NCI-H526 treated with DMSO at 0.1 percent for 48 hours (cell line): ENCODE measurements at places on chromosomes 2 and 18.
A peak's percentile ranks its signal among the peaks of the same experiment; 100 is the strongest.

- DNase-seq, result no peak
Observed at GRCh38 chr2:134818321-134818720, 20.1 kb upstream of the ACMSD start.

GRCh38 chr2:207395535-207396251 lies 134.1 kb upstream of the CREB1 start:
- no peak for DNase-seq

GRCh38 chr18:48335829-48336228 lies 73.4 kb downstream of the ZBTB7C start:
- DNase-seq, result no peak

GRCh38 chr18:24465486-24465885 lies 5.0 kb downstream of the HRH4 start:
- DNase-seq, result no peak

DNA sequence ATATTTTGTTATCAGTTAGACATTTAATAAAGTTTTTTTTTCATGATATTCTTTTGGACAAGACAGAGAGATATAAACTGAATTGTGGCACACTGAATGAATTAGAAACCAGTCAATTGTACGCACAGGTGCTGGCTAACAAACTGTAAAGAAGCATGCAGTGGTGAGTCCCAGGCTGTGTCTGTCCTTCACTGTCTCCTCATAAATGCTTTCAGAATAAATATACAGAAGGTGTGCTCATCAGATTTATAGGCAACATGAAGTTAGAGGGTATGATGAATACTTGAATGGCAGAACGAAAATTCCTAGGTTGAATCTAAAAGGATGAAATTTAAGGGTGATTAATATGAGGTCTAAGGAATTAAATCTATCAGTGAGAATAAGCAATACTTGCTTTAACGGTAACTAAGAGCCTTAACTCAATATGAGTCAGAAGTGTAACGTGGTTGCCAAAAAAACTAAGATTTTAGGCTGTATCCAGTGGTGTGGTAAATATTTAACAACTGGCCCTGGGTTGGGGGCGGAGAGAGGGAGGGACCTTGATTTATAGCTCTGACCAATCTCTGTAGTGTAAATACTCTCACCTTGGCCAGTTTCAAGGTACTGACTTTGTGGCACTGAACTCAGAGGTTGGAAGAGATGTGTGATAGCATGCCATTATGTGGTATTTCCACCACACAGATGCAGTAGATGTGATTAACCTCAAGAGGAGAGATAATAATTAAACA lies 41.9 kb upstream of the AAK1 start:
- no peak for DNase-seq

DNA sequence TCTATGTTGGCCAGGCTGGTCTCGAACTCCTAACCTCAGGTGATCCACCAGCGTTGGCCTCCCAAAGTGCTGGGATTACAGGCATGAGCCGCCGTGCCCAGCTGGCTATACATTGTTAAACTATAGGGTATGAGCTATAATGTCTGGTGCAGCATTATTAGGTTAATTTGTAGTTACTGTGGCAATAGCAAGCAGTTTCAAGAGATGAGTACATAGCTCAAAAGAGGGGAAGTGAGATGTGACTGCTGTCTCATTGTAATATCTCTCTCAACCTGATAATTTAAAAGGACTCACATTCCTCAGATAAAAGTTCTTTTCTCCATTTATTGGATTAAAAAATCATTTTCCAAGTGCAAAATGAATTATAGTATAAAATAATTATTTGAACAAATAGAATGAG lies 116.4 kb downstream of the INO80D start:
- DNase-seq, result no peak

DNA sequence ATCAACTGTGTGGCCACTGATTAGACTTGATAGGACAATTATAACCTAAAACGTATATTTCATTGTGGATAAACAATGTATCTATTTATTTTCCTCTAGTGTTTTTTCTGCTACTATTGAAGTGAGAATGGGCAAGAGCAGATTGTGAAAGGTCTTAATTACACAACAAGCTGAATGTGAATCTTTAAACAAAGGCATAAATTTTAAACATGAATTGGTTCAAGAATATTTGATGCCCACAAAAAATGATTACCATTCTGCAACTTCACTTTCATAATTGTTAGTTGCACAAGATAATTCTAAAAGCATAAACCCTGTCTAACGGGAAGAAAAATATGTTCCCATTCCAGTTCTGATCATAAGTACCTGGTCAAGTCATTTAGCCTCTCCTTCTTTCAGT lies 285.6 kb downstream of the GULP1 start:
- no peak for DNase-seq

DNA sequence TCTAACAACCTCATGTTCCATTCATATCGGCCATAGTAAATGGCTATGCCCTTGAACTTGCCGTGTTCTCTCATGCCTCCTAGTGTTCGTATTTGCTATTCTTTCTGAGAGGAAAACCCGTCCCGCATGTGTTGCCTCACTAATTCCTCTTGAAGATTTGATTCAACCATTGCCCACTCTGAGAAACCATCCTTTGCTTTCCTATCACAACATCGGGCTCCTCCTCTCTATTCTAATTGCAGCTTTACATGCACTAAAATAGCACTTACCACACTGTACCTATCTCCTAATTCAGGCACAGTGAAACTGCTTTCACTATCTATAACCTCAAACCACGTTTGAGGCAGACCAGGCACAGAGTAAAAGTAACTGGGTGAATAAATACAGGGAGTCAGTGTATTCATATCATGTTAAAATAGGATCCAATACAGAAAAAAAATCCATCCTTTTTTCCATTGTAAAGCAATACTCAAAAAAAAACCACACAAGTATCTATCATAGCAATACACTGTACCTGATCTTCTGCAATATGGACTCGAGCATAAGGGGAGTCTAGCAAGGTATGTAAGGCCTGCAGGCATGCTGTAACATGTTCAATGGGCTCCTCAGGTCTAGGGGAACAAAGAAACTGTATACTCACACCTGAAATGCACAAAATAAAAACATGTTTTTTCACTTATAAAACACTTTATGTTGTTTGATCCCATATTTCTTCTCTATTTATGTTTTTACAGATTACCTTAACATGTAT lies 39.0 kb upstream of the STRN start:
- DNase-seq, result no peak

DNA sequence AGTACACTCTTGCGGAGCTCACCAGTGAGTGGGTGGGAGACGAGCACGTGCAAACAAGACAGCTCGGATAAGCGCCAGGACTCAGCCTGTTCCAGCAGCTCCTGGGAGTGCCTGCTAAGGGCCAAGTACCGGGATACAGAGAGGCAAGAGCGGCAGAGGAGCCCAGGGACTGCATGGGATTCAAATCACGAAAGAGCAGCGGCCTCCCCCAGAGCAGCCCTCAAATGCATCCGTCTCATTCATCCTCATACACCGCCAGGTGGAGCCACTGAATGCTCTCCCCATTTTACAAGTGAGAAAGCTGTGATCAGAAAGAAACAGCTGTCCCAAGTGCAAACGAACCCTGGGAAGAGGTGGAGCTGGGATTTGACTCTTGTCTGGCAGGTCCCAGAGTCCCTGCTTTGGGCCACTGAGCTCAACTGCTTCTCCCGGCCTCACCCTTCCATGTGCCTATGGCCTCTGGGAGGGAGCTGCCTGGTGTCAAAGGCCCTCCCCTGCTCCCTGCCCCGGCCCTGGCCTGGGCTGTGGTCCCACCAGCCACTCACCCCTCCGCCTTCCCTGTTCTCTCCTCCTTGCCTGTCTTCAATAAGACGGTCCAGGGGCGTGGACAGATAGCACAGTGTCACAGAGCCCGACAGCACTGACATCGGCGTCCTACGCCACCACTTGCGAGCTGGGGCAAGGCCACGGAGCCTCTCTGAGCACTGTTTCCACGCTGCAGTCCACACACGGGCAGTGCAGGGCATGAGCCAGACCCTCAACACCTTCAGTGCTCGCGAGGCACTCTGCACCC lies 72.8 kb upstream of the TAF1B start:
- peak; percentile 49 for DNase-seq

- no peak for DNase-seq
Observed at GRCh38 chr2:30366199-30366691, 80.8 kb upstream of the LCLAT1 start.

DNA sequence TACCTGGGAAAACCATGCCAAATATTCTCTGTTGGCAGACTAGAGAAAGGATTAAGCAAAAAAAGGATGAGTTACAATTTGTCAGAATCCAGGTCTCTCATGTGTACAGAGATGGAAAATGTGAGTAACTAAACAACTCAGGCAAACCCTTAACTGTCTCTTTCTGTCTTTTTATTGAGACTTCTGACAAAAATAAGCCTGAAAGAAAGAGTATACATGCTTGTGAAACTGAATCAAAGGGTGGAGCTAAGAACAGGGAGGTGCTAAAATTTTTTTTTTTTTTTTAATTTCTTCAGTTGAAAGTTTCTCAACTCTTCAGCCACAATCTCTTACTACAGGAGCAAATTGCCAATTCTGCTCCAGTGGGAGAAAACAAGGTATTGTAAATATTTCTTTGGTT lies at the start of gene SERPINB10:
Gene SERPINB10 (plus strand): TSS at position 295 of the 400 bp plus-strand sequence. CDS start 7,553 bp downstream, outside the sequence.
- no peak for DNase-seq

GRCh38 chr2:235674812-235675211 lies 181.0 kb downstream of the AGAP1 start:
- DNase-seq, result no peak

- DNase-seq, result no peak
Observed at GRCh38 chr2:74695663-74696062, 41.6 kb downstream of the SEMA4F start.

- DNase-seq, result no peak
Observed at GRCh38 chr2:36486521-36487044, 111.4 kb downstream of the FEZ2 start.

GRCh38 chr2:47676261-47676926 lies 106.6 kb upstream of the MSH6 start:
- no peak for DNase-seq

GRCh38 chr2:73339201-73339600 lies 45.9 kb upstream of the EGR4 start:
- DNase-seq, result no peak

DNA sequence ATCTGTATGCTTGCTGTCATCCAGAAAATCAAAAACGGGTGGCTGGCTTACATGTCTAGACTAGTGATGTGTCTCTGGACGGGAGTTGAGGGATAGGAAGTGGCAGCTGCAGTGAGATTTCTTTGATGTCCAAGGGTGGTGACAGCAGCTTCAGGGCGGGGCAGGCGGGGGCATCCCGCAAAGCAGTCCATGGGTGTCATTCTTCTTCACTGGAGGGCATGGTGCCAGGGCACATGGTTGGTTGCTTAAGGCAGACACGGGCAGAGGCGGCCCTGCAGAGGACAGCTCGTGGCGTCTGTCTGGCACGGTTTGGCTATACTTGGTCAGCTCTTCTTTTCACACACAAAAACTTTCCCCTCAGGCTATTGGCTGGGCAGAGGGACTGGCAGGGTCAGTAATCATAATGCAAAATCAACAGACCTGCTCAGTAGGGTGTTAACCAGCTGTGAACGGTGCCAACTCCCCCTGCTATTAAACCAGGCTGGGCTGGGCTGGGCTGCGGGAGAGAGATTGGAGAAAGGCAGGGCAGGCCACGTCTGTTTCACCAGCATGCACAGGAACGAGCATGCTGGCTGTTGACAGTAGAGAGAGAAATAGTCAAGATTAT lies 63.7 kb downstream of the COL4A3 start:
- no peak for DNase-seq
